ENCODE measurements at places on chromosomes 12 and 14. TPM values are rescaled to one million over a fixed set of nuclear protein-coding genes. Genes with fewer than 3 reads are reported as not detected.

The RERGL gene
- not detected for total RNA-seq

The FAM186B gene
- total RNA-seq, result 0.17 TPM

The CCDC59 gene
- total RNA-seq, result 81.3 TPM

The KLRD1 gene
- not detected for total RNA-seq

The PROX2 gene
- total RNA-seq, result not detected

The TSPAN8 gene
- 3.9 TPM for total RNA-seq

The REM2 gene
- total RNA-seq, result not detected

The KCNK13 gene
- 0.29 TPM for total RNA-seq

The DDHD1 gene
- 7.2 TPM for total RNA-seq

The HNF1A gene
- total RNA-seq, result 27.0 TPM

DNA sequence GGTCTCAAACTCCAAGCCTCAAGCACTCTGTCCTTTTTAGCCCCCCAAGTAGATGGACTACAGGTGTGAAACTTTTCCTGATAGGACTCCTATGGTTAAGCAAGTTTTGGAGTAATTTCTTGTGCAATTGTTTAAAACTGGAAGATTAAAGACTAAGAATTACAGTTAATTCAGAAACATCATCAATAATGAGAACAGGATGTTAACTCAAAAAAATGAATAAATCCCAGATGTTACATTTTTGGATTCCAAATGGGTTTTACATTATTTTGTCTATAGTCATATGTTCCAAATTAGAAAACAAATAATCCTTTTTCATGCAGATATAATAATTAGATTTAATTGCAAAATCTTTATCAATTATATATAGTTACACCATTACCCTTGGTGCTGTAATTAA, 24.4 kb upstream of the KITLG start:
- no peak for DNase-seq

- peak; percentile 27 for DNase-seq
Observed at GRCh38 chr12:78470354-78471195, 394.0 kb upstream of the SYT1 start.

DNA sequence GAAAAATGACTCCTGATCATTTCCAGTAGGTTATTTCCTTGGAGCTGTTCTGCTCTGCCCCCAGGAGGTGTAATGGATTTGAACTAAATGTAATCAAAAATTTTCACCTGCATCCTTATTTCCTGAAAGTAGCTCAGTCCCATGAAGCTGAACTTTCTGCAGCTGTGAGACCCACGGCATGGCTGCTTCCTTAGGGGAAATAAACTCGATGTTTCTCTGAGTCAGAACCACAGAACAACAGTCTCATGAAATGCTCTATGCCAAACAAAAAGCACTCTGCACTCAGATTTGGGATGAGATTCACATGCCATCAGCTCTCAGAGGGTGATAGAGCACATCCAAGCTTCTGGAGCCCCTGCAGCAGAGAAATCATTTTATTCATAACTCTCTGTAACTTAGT, 224.1 kb upstream of the PLEKHG7 start:
- DNase-seq, result no peak

GRCh38 chr14:105050551-105050897, 14.7 kb downstream of the GPR132 start:
- DNase-seq, result peak; percentile 30

GRCh38 chr14:22803687-22803974, 11.6 kb downstream of the SLC7A7 start:
- DNase-seq, result no peak

- DNase-seq, result no peak
Observed at GRCh38 chr14:45649051-45649450, 396.0 kb upstream of the MIS18BP1 start.

DNA sequence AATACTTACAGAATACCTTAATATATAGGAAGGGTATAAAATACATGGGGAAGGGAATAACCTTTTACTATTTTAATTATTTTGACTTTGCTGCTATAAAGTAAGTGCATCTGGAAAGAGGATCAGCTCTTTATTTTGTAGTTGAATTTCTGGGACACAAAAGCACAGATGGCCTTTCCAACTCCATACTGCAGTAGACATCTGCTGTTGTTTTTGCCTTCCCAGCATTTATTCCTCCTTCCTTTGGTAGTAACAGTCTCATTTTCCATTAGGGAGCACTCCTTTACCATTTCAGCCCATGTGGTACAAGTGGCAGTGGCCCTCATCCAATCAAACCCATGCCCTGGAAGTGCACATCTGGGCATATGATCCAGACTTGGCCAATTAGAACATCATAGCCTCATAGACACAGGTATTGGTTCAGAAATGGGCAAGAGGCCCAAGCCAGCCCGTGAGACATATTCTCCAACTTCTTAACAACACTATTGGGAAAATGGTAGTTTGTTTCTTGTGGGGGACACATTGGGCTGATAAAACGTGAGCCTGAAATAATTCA, 64.8 kb upstream of the YARS2 start:
- DNase-seq, result no peak

DNA sequence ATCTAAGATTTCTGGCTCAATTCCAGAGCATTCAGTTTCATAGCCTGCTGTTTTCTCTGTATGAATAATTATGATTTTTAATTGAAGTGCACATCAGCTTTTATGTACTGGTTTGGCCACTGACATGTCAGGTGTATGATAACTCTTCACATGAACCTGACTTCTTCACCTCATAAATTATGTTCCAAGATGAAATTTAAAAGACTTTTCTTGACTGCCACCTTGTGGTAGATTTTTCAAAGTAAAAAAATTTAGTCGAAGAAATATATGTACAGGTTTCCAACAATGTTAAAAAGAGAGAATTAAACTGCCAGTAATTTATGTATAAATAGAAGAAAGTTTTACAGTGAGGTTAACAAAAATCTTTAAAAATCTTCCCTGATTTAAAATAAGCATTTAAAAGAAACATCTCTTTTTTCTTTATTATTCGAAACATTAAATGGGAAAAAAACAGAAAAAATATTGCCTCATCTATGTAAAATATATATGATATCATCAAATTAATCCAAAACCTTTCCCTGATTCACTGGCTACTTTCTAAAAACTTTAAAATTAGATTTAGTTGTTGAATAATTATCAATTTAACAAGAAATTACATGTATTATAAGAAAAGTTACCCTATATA, 124.9 kb upstream of the ATXN7L3B start:
- peak; percentile 10 for DNase-seq

- no peak for DNase-seq
Observed at GRCh38 chr12:54734196-54734950, 86.2 kb upstream of the DCD start.

DNA sequence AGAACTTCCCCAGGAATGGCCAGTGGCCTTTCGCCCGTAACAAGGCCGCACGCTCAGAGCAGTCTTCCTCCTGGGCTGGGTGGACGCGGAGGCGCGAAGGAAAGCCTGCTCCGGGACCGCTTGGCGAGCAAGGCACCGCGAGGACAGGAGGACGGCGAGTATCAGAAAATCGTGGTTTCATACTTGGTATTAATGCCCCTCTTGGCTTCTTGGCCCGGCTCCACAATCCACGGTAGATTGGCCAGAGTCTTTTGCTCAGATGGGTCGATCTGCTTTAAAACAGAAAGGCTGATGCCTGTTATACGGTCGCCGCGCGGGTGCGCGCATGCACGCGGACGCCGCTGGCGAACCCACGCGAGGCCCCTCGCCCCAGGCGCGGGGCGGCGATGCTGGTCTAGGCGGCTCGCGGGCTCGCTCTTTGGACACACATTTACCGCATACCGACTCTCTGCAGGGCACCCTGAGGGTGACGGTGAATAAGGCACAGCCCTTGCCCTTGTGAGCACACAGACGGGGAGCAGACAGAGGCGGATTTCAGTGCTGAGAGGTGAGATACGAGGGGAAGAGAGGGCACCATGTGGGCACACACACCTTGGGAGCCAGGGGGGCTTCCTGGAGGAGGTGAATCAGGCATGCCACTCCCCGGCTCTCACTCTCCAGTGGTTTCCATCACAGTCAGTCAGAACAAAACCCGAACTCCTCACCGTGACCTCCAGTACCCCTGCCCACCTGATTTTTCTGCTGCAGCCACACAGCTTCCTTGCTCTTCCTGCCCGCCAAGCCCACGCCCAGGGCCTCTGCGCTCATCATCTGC, 100.7 kb downstream of the APAF1 start:
- DNase-seq, result no peak

DNA sequence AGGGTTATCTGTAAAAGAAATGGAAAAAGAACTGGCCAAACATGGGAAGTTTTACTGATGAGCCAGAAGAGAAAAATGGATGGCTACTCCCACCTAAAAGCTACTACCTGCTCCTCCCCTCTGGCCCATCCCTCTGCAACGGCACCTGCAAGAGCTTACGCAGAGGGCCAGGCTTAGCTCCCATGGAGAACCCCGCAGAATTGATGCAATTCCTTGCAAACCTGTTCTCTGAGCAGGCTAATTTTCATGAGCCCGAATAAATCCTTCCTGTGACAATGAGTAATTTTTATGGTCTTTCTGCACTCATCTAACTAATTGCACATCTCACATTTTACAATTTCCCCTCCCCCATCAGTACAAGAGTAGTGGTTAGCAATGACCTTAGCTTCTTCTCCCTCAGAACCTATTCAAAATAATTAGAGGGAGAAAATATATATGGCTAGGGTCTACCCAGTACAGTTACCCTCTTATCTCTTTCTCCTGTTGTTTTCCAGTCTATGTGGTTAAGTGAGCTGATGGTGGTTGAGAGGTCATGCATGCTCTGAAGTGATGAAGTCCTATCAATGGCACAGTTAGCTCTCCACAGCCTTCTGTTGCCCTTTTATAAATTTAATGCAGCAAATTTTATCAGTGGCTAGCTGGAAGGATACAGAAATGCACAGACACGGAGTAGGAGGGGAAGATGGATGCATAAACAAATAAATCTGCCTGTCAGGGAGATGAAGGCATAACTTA, 67.7 kb upstream of the NTF3 start:
- no peak for DNase-seq

- DNase-seq, result no peak
Observed at GRCh38 chr14:56100556-56100955, 17.7 kb upstream of the PELI2 start.

DNA sequence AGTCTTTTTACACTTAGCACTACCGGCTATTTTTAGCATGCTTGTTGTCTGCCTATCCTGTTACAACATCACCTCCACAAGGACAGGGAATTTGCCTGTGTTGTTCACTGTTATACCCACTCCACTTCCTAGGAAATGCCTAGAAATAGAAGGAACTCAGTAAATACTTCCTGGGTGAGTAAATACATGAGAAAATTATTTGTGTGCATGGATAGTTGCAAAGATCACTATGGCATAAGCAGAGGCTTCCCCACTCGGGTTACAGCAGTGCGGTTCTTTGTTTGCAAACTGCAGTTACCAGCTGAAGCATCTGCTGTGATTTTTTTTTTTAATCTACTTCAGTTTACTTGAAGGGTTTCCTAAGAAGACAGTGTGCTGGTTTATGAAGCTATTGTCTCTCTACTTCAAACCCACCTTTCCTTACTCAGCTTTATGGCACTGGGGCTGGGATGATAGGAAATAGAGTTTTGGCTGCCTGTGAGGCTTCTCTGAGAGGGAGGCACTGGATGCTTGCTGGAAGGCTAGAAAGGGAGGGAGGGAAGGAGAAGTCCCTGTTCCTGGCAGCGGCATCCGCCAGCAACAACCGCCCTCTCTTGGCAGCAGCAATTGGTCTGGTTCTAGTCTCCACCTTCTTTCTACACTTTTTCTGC, 29.0 kb downstream of the PDE6H start:
- peak; percentile 6 for DNase-seq

- DNase-seq, result no peak
Observed at GRCh38 chr12:119807380-119807779, 69.7 kb downstream of the CIT start.

Data from HepG2 (cell line).